ENCODE measurements at places on chromosomes 13 and 19.

GRCh38 chr19:22286151-22286810 lies at the start of gene ZNF729:
ZNF729 (plus strand) TSS chr19:22286441; CDS start chr19:22286526, 85 bp downstream.
- DNase-seq = no peak

GRCh38 chr13:68540244-68540643 lies 1310.1 kb upstream of the PCDH9 start:
- no peak for DNase-seq

- no peak for DNase-seq
These were observed 9.8 kb downstream of the FUT6 start for GRCh38 chr19:5829567-5830310.

GRCh38 chr13:23618341-23618740 lies 48.1 kb downstream of the TNFRSF19 start:
- peak; percentile 86 for DNase-seq

GRCh38 chr13:75305059-75305458 lies 176.9 kb downstream of the TBC1D4 start:
- DNase-seq = no peak

DNA sequence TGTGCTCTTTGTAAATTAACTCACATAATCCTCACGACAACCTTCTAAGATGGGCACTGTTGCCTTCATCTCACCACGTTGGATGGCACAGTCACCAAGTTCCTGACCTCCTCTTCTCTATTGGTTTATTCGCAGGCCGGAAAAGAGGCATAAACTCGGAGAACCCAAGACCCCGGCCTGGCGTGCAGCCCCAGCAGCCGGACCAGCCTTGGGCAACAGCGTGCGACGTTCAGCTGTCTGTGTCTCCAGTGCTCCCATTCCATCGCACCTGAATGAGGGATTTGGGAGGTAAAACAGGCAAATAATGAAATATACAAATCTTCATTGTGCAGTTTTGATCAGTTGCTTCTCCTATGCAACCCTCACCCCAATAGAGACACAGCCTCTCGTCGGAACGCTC lies 34.5 kb upstream of the GAS6 start:
- no peak for DNase-seq

DNA sequence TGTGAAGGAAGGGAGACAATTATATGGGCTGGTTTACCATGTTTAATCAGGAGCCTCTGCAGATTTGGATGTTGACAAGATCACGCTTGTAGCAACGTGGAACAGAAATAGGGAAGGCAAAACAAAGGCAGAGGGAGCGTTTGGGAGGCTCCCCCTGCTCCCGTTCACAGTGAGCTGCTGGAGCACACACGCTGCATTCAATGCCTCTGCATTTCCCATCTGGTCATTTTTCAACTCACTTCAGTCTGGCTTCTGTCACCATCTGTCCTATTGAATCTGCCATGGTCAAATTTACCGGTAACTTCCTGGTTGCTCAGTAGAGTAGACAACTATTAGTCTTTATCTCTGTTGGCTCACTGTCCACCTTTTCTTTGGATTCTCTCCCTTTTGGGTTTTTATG lies 91.0 kb downstream of the NHLRC3 start:
- no peak for DNase-seq

DNA sequence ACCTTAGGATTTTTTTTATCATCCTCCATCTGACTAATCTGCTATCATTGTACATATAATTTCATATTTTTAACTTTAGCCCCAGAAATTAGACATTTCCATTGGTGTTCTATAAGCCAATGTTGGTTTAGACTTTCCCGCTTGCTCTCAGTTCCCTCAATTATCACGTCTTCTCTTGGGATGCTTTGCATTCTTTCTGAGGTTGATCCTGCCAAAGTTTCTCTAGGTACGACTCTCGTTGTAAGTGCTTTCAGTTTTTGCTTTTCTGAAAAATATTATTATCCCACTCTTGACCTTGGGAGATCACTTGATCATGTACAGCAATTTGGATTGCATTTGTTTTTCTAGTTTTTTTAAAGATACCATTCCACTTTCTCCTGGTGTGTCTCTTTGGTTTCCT lies 270.2 kb downstream of the IRS2 start:
- DNase-seq = no peak

GRCh38 chr13:80563439-80563838 lies 222.5 kb upstream of the SPRY2 start:
- no peak for DNase-seq

DNA sequence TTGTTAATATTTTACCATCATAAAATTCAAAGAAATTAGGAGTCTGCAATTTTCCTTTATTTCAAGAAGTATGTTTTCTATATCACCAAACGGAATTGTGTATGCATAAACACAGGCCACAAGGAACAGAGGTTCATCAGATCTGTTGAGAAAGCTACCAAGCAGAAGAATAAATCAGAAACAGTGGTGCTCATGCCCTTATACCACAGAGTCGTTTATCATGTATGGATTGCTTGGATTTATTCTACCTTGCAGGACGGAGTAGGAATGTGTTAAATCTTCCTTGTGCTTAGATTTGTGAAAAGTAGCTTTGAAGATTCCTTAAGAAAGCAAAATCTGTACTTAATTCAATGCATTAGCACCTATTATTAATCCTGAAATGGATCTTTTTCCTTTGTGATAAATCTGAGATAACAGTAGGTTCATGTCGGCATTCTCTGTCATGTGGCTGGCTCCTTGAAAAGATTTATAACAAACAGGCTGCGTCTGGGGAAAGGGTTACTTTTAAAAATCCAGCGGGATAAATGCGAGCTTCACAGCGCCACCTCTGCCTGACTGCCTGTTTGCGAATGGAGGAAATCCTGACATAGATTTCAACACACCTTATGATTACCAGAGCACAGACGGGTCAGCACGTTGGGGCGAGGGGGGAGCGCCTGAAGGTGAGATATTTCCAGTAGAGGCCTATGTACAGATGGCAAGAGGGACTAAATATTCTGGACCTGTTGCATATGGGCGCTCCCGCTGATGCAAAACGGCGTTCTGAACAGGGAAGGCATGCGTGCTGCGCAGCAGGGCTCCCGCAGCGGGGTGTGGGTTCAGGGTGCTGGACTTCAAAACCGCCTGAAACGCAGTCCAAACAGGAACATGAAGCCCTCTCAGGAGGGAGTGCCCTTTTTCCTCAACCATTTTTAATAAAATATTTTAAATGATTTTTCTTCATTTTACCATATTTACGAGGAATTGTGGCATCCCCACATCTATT lies 445.5 kb upstream of the SGCG start:
- no peak for DNase-seq

DNA sequence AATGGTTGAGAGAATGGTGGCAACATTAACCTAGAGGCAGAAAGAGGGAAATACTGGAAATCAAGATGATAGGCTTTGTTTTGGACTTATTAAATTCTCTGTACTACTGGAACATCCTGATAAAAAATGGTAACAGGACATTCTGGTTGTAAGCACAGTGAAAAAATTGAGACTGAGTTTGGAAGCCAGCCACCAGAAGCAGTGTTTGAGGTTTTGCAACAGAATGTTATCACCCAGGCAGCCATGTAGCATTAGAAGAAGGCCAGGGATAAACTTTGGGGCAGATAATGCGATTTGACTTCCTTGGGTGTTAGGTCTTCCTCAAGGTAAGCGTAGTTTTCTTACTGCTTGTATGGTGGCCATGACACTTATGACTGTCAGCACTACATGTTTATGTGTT lies 307.4 kb downstream of the ATP8A2 start:
- no peak for DNase-seq

GRCh38 chr13:73891805-73892204 lies 242.4 kb downstream of the KLF12 start:
- no peak for DNase-seq

- DNase-seq = peak; percentile 72
These were observed 3.0 kb downstream of the TTYH1 start for GRCh38 chr19:54418030-54418929.

GRCh38 chr13:20824762-20825476 lies 51.2 kb upstream of the EEF1AKMT1 start:
- DNase-seq = no peak
